ENCODE measurements at places on chromosomes 2 and 18.

GRCh38 chr2:65794994-65795393 lies 362.6 kb upstream of the SPRED2 start:
- no peak for DNase-seq

DNA sequence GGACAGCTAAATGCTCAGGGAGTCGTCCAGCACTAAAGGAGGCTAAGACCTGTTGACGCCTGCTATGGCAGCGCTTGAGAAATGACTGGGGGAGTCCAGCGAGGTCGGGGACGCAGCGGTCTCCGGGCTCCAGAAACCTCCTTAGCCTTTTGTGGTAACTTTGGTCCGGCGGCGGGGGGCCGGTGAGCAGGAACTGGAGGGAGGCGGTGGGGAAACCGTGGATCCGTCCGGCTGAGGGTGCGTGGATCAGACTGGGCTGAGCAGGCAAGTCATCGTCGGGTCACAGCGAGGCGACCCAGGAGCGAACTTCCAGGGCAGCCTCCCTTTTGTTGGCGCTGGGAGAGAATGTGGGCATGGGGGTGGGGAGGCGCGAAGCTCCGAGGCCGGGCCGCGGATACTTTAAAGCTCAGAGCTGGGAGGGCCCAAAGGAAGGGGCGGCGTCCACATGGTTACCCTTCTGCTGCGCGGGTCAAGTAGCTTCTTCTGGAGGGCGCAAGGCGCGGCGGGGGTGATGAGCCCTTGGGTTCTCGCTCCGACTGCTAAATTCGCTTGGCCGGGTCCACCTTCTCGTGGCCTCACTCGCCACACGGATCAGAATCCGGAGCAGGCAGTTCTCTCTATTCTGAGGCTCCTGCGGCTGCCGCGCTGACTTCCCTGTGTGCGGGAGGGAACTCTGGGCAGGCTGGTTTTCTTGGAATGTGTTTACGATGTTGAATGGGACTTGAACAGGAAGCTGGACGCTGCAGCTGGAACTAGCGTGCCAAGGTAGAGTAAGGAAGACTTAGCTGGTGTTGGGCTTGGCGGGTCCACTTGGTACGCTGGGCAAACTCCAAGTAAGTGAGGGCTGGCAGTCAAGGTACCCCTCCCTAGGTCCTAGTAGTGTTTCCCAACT lies 920 bp downstream of the GULP1 start:
- DNase-seq: peak; percentile 80

GRCh38 chr2:236525411-236525997 lies 44.1 kb upstream of the ACKR3 start:
- DNase-seq: no peak

- no peak for DNase-seq
Observed at GRCh38 chr2:146489386-146489785, 1355.4 kb upstream of the ACVR2A start.

- DNase-seq: peak; percentile 98
Observed at GRCh38 chr2:86562922-86563649, at the start of gene CHMP3. TSS of gene CHMP3 (minus strand) at chr2:86563443. CDS start at chr2:86563348, 95 bp downstream.

DNA sequence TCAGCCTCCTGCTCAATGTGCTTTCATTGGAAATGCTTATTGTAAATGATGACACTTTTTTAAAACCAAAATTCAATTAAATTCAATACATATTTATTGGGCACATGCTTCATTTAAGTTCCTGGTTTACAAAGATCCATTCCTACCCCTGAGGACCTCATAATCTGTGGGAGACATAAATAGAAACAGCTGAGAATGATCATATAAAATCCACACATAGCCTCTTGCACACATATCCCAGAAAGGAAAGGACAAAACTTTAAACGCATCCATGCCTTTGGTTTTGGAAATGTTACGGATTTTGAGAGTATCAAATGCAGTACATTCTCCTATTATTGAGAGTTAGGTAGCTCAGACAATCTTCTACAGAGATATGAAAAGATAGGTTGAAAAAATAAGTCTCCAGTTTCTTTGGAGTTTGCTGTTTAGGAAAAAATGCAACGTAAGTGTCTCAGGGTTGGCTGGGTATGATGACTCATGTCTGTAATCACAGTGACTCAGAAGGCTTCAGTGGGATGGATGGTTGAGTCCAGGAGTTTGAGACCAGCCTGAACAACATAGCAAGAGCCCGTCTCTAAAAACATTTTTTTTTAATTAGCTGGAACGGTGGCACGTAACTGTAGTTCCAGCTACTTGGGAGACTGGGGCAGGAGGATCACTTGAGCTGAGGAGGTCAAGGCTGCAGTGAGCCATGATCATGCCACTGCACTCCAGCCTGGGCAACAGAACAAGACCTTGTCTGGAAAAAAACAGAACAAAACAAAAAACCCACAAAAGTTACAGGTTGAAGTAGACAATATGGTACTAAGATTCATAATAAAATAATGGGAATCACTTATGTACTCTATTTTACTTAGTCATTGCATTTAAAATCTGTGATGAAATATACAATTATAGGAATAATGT lies 3.9 kb upstream of the PRELID3A start:
- no peak for DNase-seq

GRCh38 chr2:61910603-61911002 lies 5.1 kb downstream of the COMMD1 start:
- DNase-seq: no peak

- DNase-seq: no peak
Observed at GRCh38 chr2:2832657-2833056, 501.6 kb upstream of the MYT1L start.
